ENCODE measurements at places on chromosomes 12 and 14.

DNA sequence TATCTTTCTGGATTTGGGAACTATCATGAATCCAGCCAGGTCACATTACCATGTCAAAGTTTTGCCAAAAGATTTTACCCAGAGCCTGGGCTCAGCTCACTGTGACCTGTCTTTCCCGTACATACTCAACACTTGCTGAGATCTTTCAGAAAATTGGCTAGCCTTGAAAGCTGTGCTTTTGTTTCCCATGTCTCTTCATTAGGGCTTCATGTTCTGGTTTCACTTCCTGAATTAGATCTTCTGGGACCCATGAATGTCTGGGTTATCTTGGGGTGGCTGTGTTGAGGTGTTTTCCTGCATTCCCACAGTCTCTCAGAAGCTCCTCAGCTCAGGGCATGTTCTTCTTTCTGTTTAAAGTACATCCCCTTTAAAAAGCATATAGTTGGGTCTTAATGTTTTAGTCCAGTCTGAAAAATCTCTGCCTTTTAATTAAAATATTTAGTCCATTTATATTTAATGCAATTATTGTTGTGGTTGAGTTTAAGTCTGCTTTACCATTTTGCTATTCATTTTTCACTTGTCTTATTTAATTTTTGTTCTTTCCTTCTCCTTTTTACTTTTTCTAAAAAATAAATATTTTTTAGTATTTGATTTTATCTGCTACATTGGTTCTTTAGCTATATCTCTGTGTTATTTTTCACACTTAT lies 242.7 kb downstream of the VRK1 start:
- no peak for DNase-seq

- no peak for DNase-seq
Observed at GRCh38 chr14:85186082-85186481, 343.9 kb upstream of the FLRT2 start.

DNA sequence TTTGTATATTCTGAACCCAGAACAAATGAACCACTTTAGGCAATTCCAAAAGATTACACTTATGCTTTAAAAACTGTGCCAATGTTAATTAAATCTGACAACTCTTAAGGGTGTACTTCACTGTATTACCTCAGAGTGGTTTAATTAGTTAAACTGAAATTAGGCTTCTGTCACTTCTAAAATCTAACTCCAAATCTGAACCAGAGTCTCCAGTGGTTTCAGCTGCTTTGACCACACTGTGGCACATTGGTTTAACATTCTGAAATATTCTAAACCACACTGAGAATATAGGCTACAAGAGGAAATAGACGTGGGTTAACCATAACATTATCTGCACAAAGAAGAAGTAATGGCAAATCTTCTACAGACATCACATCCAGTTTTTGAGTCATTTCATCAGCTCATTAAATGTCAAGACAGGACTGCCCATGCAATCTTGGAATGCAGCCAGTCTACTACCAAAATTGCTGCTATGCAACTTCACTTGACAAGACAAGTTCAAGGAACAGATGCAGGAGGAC lies 94.8 kb downstream of the LRP6 start:
- DNase-seq, result peak; percentile 24

DNA sequence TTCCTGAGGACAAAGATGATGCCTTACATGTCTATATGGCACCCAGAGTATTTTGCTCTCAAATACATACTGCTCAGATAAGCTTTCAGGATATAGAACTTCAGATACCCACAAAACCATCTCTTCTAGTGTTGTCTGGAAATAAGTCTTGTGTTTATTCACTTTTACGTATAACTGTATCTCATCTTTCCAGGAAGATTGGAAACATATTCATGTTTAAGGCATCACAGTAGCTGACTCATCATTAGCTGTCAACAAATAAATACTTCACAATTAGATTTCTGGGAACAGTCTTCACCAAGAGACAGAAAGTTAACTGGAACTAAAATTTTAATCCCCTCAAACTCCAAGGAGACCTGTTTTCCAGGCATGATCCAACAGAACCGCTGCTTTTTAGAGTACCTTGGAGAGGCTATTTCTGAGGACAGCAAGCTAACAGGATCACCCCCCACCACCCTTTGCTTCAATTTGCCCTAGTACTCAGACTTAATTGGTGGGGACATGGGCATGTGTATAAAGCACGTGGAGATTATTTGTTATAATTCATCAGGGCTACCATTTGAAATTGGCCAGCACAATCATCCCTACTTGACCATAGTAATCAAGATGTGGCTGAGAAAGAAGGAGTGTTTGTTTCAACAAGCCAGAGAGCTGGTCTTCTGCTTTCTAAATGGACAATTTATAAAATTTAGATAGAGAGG lies 129.3 kb upstream of the HIF1A start:
- DNase-seq, result no peak

GRCh38 chr14:49770212-49770817 lies 2.4 kb downstream of the KLHDC2 start:
- no peak for DNase-seq

DNA sequence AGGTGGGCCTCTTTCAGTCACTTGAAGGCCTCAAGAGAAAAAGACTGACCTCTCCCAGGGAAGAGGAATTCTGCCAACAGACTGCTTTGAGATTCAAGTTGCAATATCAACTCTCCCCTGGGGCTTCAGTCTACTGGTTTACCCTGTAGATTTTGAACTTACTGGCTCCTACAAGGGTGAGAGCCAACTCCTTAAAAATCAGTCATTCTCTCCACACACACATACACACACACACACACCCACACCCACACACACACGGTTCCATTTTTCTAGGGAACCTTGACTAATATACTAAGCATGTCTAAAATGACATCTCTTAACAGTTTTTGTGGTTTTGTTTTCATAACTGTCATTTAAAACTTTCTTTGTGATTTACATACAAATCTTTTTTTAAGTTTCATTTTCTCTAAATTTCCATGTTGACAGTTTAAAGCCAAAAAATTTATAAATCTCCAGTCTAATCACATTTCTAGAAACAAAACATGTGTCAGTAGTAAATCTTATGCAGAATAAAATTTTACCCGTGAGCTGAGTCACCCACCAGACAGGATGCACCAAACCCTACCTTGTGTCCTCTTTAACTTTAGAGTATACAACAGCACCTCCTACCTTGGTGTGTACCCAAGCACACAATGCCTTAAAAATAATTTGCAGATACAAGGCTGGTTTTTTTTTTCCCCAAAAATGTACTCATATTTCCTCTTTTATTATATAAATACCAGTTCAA lies 394.6 kb downstream of the AEBP2 start:
- no peak for DNase-seq

- DNase-seq, result no peak
Observed at GRCh38 chr12:104792570-104792969, 165.5 kb downstream of the SLC41A2 start.

Measured in CD8-positive, alpha-beta T cell (primary cell).